Dermis lymphatic vessel endothelial cell (primary cell): ENCODE measurements at places on chromosomes 12 and 14. TPM values are rescaled to one million over a fixed set of nuclear protein-coding genes. Genes with fewer than 3 reads are reported as not detected.

The SAMD15 gene
- total RNA-seq: 0.33 and 1.2 TPM in 2 replicates

The DAO gene
- total RNA-seq: not detected in 2 replicates

The SERPINA9 gene
- not detected in 2 replicates for total RNA-seq

The SLC38A4 gene
- 5.1 and 5.7 TPM in 2 replicates for total RNA-seq

The A2ML1 gene
- not detected in 2 replicates for total RNA-seq

The GLI1 gene
- not detected in 2 replicates for total RNA-seq

The REP15 gene
- total RNA-seq: 9.9 and 15.4 TPM in 2 replicates

The LTBP2 gene
- 5.0 and 5.1 TPM in 2 replicates for total RNA-seq

The NEUROD4 gene
- total RNA-seq: not detected in 2 replicates

The RNASE3 gene
- total RNA-seq: not detected in 2 replicates

The CLEC4D gene
- not detected in 2 replicates for total RNA-seq

The KRT73 gene
- not detected in 2 replicates for total RNA-seq

The LHX5 gene
- total RNA-seq: not detected in 2 replicates

The KRT80 gene
- total RNA-seq: under 0.01 TPM in 2 replicates

The GPR65 gene
- total RNA-seq: 0.09 and 0.11 TPM in 2 replicates

The DGKA gene
- total RNA-seq: 16.5 and 23.8 TPM in 2 replicates

The CLEC1B gene
- not detected in 2 replicates for total RNA-seq

The SOX5 gene
- 0.09 and 0.11 TPM in 2 replicates for total RNA-seq

The OAS3 gene
- 2.5 and 3.0 TPM in 2 replicates for total RNA-seq

The CRIP1 gene
- 0.54 and 0.86 TPM in 2 replicates for total RNA-seq

The PUS1 gene
- 4.8 and 8.3 TPM in 2 replicates for total RNA-seq

The TMEM30B gene
- total RNA-seq: 0.33 and 0.43 TPM in 2 replicates

The CLEC7A gene
- total RNA-seq: 0.33 and 0.43 TPM in 2 replicates

The ADCY4 gene
- total RNA-seq: 51.0 and 57.6 TPM in 2 replicates

The ZFP36L1 gene
- total RNA-seq: 12.2 and 15.2 TPM in 2 replicates

The SLCO1B1 gene
- total RNA-seq: not detected in 2 replicates

The IL26 gene
- total RNA-seq: not detected in 2 replicates

The OR4K2 gene
- total RNA-seq: not detected in 2 replicates

The VDR gene
- under 0.01 and 0.11 TPM in 2 replicates for total RNA-seq

The KRT75 gene
- not detected in 2 replicates for total RNA-seq

The TPH2 gene
- not detected in 2 replicates for total RNA-seq

The TMEM119 gene
- total RNA-seq: 0.33 TPM in 1 of 2 replicates, not detected in the other

The SERPINA1 gene
- total RNA-seq: not detected in 2 replicates

The RASSF8 gene
- 39.3 and 45.7 TPM in 2 replicates for total RNA-seq

The TAS2R9 gene
- 0.09 and 0.11 TPM in 2 replicates for total RNA-seq

The CCT2 gene
- 156 and 278 TPM in 2 replicates for total RNA-seq

The GRIN2B gene
- not detected in 2 replicates for total RNA-seq

The DNAJC22 gene
- total RNA-seq: 0.22 and 0.52 TPM in 2 replicates

The DLK1 gene
- not detected in 2 replicates for total RNA-seq

The MGP gene
- 193 and 280 TPM in 2 replicates for total RNA-seq

The BTG1 gene
- total RNA-seq: 19.6 and 27.4 TPM in 2 replicates

The TAS2R14 gene
- total RNA-seq: 1.5 and 1.6 TPM in 2 replicates

The DTD2 gene
- total RNA-seq: 19.3 and 29.0 TPM in 2 replicates

The OTX2 gene
- not detected in 2 replicates for total RNA-seq

The RERGL gene
- not detected in 2 replicates for total RNA-seq

The MIPOL1 gene
- total RNA-seq: 3.5 and 8.9 TPM in 2 replicates

The MOAP1 gene
- total RNA-seq: 37.3 and 37.9 TPM in 2 replicates

The LGR5 gene
- total RNA-seq: not detected in 2 replicates

The KRT85 gene
- not detected in 2 replicates for total RNA-seq

The INHBC gene
- not detected in 2 replicates for total RNA-seq

The PAX9 gene
- under 0.01 TPM in 2 replicates for total RNA-seq

The MARK3 gene
- total RNA-seq: 45.1 and 55.3 TPM in 2 replicates

The AHNAK2 gene
- total RNA-seq: 4.9 and 12.8 TPM in 2 replicates

The NANOG gene
- not detected in 2 replicates for total RNA-seq
